Left ventricle myocardium superior (tissue), 1 donor: ENCODE measurements at places on chromosomes 2 and 18.

DNA sequence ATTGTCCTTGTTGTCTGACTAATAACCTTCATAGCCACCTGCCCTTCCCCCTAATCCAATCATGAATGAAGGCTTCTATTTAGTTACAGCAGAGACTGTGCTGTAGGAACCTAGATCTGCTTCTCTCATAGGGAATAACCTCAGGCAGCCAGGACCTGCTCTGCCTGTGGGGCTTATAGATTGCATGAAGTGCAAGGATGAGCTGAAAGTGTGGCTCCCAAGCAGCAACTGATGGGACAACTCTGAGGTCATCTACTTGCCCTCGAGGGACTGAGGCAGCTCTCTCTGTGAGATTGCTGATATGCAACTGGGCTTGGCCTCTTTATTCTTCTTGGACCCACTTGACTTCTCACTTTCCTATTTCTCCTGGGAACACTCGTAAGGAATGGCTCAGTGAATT lies 23.8 kb upstream of the SLC38A11 start:
- DNase-seq = no peak

GRCh38 chr2:170227951-170228350 lies 50.0 kb downstream of the MYO3B start:
- no peak for DNase-seq

DNA sequence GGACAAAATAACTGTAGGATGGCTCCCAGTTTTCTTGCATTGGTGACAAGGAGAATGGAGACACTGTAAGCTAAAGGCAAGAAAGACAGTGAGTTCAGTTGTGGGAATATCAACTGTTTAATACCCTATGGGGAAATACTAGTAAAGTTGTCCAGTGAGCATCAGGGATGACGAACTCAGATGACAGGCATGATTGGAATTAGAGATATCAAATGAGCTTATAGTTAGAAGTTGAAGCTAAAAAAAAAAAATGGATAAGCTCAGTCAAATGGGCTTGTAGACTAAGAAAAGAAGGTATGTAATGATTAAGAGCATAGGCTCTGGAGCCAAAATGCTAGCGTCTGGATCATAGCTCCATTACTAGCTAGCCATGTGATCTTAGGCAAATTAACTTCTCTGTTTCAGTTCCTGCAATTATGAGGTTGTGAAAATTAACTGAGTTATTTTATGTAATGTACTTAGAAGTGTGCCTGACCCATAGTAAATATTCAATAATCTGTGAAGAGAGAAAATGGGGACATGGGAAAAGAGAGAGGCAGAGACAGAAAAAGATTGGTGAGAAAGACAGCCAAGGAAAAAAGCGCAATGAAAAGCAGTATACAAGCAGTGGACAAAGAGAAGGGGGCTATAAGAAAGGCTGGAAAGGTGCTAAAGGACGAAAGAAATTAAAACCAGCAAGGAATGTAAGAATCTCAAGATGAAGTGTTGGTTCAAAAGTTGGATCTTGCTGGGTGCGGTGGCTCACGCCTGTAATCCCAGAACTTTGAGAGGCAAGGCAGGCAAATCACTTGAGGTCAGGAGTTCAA lies 95.7 kb upstream of the SLC39A10 start:
- no peak for DNase-seq

DNA sequence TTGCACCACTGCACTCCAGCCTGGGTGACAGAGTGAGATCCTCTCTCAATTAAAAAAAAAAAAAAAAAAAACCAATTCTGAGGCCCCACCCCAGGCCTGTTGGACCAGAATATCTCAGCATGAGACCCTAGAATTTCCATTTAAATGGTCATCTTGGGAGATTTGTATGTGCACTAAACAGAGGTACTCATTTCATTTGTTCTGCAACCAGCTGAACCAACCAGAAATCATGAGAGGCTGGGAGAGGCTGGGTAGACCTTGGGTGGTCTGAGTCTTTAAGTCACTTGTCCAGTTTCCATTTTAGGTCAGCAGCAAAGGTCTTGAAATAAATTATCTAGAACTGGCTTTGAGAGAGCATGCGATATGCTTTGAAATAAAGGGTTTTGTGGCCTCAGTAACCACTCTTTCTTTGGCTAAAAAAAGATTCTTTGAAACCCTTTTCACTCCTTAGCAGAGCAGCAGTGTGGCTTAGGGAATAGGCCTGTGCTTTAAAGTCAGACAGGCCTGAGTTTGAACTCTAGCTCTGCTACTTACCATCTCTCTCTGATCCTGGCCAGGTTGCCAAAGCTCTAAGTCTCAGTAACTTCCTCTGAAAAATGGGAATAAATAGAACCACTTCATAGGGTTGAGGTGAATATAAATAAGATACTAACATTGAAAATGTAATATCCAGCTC lies 52.6 kb downstream of the QPCT start:
- no peak for DNase-seq

GRCh38 chr2:187971893-187972292 lies 319.8 kb upstream of the GULP1 start:
- DNase-seq = no peak

DNA sequence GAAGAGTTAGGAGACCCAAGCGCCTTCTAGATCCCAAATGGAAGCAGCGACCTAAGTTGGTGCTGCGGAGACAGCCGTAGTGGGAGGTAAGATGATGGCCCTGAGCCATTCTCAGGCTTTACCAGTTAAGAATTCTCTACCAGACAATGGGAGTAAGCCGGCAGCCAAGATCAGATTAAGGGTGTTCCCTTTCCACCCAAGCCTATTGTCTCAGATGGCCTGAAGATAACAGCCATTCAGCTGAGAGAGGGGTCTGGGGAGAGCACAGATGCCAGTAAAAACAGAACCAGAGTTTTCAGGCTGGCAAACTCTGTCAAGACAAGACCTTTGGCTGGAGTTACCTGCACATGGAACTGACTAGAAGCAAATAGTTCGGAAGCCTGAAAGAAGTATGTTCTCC lies 191.7 kb upstream of the HAAO start:
- no peak for DNase-seq

DNA sequence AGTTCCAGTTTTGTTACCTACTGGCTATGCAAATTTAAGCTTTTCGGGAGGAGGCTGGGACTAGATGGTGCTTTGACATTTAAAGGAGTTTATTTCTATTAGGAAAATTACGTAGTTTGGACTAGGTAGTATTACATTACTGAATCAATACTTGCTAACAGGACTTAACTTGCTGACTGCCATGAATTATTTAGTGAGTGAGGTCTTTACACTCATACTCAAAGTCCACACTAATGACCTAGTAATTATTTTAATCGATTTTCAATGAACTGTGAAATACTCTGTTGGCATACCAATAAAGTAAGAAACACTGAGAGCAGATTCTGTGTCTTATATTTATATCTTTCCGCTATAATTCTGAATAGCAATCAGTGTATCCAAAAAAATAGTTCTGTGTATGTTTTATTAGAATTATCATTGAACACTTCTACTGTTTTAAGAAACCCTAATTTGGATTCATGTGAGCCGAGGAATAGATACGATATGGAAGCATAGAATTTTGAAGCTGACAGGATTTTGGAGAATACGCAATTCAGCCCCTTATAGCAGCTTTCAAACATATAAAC lies 55.0 kb downstream of the CHST9 start:
- no peak for DNase-seq
